ENCODE measurements at places on chromosomes 3 and 15.

DNA sequence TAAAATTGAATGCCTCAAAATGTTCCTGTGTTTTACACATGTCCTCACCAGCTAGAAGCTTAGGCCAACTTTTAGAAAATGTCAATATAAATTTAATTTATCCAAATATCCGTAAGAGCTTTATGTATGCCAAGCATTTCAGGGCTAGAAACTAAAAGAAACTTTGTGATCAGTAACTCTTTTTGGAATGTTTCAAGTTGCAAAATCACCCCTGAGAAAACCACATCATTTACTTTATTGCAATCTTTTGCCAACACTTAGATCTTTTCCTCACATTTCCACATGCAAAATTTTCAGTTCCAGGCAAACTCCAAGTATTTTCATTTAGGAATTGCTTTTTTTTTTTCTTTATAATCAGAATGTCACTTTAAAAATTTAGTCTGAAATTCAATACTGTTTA is 20.1 kb upstream of the IGF1R start:
- DNase-seq, result no peak

DNA sequence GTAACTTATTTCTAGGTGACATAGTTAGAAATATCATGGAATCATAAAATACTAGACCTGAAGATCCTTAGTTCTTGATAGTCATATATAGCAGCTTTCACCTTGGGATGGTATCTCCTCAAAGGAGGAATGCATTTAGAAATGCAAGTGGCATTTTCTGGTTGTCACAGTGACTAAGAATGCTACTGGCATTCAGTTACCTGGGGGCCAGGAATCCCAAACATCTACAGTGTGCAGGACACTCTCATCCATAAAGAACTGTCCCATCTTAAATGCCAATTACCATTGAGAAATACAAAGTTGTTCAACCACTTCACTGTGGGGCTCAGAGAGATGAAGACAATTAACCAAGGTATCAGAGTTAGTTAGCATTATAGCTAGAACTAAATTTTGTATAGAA is 36.7 kb downstream of the MYH15 start:
- DNase-seq, result no peak

- peak; percentile 29 for DNase-seq
Measured at GRCh38 chr3:105959851-105960250, 91.0 kb upstream of the CBLB start.

- no peak for DNase-seq
Measured at GRCh38 chr15:50909010-50909317, 481 bp downstream of the AP4E1 start.

DNA sequence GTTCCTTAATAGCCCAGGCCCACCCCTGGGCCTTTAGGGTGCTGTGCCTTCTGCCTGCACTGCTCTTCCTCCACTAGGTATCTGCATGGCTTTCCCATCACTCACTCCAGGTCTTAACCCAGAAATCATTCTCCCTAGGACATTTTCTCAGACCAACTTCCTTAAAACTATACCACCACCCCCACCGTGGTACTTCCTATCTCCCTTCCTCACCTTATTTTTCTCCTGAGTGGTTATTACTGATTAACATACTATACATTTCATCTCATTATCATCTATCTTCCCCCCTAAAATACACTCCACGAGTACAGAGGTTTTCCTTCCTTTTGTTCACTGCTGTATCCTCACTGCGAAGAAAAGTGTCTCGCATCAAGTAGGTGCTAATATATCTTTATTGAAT is 115.2 kb downstream of the ANO10 start:
- no peak for DNase-seq

DNA sequence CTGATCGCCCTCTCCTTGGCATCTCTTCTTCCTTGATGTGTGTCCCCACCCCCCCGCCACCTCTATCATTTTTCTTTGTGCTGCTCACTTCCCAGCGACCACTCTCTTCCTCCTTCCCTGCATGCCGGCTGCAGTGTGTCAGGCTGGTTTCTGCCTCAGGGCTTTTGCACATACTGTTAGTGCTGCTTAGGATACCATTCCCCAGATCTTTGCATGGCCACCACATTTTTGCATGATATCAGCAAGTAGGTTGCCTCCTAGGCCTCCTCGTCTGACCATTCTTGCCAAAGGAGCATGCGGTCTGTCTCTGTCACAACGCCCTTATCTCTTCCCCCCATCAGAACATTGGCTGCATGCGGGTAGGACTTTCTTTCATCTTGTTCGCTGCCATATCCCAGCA is 12.5 kb downstream of the FBLN2 start:
- DNase-seq, result no peak

GRCh38 chr3:197561926-197562325 is 6.2 kb upstream of the BDH1 start:
- no peak for DNase-seq

DNA sequence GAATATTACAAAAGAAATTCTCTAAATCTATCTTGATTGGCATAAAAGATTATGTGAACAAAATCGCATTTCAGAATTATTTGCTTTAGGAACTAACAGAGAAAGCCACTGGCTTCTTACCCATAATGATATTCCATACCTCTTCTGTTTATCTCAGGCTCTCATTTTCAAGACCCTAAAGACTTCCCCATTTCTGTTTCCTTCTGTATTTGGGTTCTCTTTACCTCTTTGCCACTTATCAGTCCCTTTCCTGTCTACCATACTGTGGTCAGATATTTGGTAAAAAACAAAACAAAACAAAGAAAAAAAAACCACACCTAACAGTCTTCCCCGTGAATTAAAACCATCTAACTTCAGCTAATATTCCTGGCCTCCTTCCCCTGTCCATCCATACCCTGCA is 108.5 kb downstream of the LRRC28 start:
- DNase-seq, result peak; percentile 31

DNA sequence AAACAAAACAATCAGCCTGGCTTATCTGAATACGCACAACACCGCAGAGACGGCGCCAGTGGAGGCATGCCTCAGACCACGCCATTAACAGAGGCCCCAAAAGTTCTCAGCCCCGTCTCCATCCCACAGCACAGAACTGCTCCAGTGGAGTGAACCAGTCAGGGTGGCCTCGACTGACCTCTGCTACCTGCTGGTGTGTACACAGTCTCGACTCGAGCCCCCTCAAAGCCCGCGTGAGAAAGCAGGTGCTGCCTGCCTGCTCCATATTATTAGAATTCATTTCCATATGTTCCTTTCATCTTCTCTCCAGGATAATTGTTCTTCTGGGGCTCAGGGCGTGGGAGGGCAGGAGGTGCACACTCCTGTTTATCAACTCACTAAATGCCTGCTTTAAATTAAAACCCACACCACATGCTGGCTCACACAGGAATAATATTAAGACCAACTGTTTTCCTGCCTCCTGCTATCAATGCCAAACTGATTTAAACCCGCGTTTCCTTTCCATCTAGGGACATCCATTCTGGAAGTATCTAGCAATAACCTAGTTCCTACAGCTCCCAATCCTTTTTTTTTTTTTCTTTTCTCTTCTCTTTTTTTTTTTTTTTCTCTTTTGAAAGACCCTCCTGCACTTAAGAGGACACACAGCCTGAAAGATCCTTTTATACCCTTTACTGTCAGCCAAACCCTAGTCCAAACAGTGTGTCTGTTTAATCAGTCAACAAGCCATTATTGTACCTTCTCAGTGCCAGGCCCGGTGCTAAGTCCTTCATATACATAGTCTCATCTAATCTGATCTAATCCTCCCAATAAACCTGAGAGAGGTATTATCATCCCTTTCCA is 101.2 kb downstream of the TLE3 start:
- no peak for DNase-seq

DNA sequence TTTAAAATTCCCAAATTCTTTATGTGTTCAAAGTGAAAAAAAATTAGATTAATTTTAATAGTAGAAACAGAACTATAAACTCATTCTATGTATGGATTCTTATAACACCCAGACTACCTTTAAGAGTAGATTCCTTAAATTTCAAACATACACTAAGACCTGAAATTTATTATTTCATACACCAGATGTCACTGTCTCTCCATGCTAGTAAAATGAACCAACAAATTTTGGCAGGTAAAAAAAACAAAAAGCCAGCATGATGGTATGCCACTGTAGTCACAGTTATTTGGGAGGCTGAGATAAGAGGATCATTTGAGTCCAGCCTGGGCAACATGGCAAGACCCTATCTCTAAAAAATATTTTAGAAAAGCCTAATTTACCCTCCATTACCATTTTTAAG is 461.3 kb upstream of the NAALADL2 start:
- no peak for DNase-seq

DNA sequence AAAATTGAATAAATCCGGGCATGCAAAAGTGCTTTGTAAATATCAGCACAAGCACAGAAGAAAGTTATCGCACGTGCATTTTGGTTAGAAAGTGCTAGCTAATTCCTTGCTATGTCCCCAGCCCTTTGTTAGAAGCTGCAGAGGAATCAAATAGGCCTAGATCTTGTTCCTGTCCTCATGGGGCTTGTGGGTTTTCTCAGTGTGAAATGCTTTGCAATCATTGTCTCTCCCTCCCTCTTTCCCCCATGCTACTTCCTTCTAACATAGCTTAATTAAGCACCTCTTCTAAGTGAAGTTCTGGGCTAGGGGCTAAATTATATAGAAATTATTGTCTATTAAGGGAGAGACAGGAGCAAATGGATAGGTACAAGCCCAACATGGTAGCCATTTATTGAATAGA is 271.7 kb downstream of the RPLP1 start:
- no peak for DNase-seq

GRCh38 chr3:41690766-41691563 is 270.9 kb downstream of the ULK4 start:
- no peak for DNase-seq

DNA sequence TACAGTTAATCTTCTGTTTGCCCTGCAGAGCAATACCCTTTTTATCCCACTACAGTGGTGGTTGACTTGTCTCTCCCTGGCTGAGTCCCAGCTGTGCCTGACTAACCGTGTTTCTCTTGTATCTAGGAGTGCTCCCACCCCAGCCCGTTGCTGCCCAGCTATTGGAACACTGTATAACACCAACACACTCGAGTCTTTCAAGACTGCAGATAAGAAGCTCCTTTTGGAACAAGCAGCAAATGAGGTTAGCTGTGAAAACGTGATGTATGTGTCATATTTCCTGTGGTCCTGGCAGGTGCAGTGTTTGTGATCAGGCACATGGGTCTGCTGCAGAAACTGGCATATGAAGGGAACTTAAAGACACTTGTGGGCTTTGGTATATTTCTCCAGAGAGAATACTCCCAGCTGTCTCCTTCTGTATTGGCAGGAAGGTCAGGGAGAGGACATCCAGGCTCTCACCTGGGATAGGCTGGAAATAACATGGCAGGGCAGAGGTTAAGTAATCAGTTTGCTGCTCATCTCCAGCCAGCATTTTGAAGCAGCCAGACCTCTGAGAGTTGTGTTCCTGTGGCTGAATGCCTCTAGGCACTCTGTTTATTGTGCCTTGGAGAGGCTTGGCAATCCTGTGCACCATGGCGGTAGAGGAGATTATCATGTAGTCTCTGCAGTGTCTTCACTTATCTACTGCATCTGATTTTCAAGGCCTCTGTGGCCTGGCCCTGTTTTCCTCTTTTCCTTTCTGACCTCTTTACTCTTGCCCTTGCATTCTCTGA is 34.8 kb downstream of the ATG7 start:
- no peak for DNase-seq

GRCh38 chr3:141959589-141960554 is 83.4 kb downstream of the ATP1B3 start:
- DNase-seq, result no peak

- DNase-seq, result no peak
Measured at GRCh38 chr3:178456621-178457285, 79.5 kb upstream of the KCNMB2 start.

DNA sequence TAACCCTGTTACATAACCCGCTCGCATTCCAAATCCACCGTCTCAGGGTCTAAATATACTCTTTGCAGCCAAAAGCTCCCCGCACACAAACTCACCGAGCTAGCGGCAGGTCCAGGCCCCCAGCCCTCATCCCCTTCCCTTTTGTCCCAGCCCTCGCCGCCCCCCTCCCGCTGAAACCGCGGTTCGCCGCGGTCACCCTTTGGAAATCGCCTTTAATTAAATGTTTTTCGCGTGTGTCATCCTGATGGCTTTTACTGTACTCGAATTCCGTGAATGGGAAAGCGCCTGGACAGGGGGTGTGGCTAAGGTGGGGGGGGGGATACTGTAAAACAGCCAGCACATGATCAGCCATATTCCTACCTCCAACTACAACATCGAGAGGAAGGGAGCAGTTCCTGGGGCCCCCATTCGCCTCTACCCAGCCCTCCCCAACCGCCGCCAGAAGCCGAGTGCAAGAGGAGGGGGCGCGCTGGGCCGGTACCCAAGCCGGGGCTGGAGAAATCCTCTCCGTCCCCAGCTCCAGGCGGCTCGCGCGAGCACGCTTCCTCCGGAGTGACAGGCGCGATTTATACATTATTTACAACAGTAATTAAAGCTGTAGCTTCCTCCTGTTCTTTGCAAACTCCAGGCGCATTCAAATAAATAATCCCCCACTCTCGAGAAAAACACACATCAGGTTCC is 1.7 kb downstream of the RORA start:
- no peak for DNase-seq

DNA sequence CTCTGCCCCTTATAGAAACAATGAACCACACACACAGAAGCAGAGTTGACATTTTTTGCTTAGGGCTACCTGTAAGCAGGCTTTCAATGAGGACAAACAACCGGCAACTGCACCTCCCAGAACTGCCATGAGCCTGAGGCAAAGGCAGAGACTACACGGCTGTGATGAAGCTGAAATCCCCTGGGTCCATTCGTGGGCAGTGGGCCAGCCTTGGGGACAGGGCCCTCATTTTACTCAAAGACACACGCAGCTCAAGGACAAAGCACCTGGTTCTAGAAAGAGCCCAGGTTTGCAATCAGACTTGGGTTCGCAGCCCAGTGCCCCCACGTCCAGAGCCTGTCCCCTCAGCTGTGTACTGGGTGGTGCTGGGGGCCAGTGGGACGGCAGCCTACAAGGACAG is 17.9 kb downstream of the FAM174B start:
- DNase-seq, result no peak

DNA sequence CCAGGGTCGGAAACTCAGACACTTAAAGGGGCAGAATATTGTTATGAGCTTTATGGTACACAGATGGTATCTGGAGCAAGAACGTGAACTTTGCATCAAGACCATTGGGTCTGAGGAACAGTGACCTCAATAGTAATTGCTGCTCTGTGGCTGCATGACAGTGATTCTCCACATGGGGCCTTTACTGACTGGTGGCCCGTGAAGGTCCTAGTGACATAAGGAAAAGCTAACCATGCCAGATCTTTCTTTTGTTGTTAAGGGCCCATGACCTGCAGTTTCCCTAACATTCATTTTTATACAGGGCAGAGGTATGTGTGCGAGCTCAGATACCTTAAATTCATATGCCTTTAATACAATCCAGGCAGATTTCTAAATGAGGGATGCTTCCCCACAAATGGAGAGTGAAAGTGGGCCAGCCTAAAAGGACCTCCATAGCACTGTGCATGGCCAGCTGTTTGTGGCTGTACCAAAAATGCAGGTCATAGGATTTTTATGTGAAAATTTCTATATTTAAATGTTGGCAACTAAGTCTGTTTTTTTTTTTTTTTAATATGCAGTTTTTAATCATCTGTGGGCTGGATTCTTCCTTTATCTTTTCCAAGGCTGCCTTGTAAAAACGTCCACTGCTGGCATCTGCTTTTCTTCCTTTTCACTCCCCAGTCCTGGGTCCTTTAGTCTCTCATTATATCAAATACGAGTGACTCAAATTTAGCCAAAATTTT is 188.0 kb upstream of the IL12A start:
- no peak for DNase-seq
